ENCODE measurements at places on chromosomes 7 and 10. TPM values are rescaled to one million over a fixed set of nuclear protein-coding genes. Genes with fewer than 3 reads are reported as not detected.

USP6NL gene
- 13.6 TPM for polyA plus RNA-seq

MRC1 gene
- polyA plus RNA-seq: 20.9 TPM

KLF14 gene
- 0.05 TPM for polyA plus RNA-seq

SSC4D gene
- 1.1 TPM for polyA plus RNA-seq

PAPOLB gene
- polyA plus RNA-seq: not detected

SPDYE5 gene
- polyA plus RNA-seq: not detected

GPR37 gene
- 0.05 TPM for polyA plus RNA-seq

SSMEM1 gene
- polyA plus RNA-seq: not detected

PARG gene
- polyA plus RNA-seq: 9.4 TPM

CALN1 gene
- not detected for polyA plus RNA-seq

CALCR gene
- not detected for polyA plus RNA-seq

CCL26 gene
- polyA plus RNA-seq: 0.35 TPM

CH25H gene
- polyA plus RNA-seq: 3.6 TPM

CDC14C gene
- polyA plus RNA-seq: not detected

IFIT1B gene
- polyA plus RNA-seq: not detected

FBXO24 gene
- polyA plus RNA-seq: 1.2 TPM

GRID2IP gene
- polyA plus RNA-seq: 0.16 TPM

GDF10 gene
- 0.35 TPM for polyA plus RNA-seq

CCZ1B gene
- 59.9 TPM for polyA plus RNA-seq

SKIDA1 gene
- polyA plus RNA-seq: 0.48 TPM

DNAJC12 gene
- polyA plus RNA-seq: 0.70 TPM

JCAD gene
- polyA plus RNA-seq: 0.83 TPM

HHEX gene
- polyA plus RNA-seq: 79.8 TPM

FGFBP3 gene
- polyA plus RNA-seq: 0.79 TPM

THSD7A gene
- 0.29 TPM for polyA plus RNA-seq

FFAR4 gene
- polyA plus RNA-seq: 0.02 TPM

NME8 gene
- 1.5 TPM for polyA plus RNA-seq

EBLN1 gene
- polyA plus RNA-seq: not detected

AKR1C8 gene
- polyA plus RNA-seq: not detected

RBP4 gene
- 0.29 TPM for polyA plus RNA-seq

CYP3A4 gene
- polyA plus RNA-seq: not detected

AGMO gene
- 0.03 TPM for polyA plus RNA-seq

ST8SIA6 gene
- polyA plus RNA-seq: 0.02 TPM

SPAG6 gene
- polyA plus RNA-seq: not detected

HTRA1 gene
- 32.0 TPM for polyA plus RNA-seq

VPS41 gene
- 14.0 TPM for polyA plus RNA-seq

FXYD4 gene
- 0.20 TPM for polyA plus RNA-seq

NRG3 gene
- not detected for polyA plus RNA-seq

MMS19 gene
- polyA plus RNA-seq: 53.5 TPM

DYDC2 gene
- not detected for polyA plus RNA-seq

SEMA4G gene
- 0.83 TPM for polyA plus RNA-seq

SNCG gene
- polyA plus RNA-seq: 98.9 TPM

NUTM2E gene
- 0.63 TPM for polyA plus RNA-seq

ELN gene
- 24.7 TPM for polyA plus RNA-seq

C7orf33 gene
- not detected for polyA plus RNA-seq

FAM237B gene
- not detected for polyA plus RNA-seq
